Kidney capillary endothelial cell (primary cell): ENCODE measurements at places on chromosomes 4 and X.

DNA sequence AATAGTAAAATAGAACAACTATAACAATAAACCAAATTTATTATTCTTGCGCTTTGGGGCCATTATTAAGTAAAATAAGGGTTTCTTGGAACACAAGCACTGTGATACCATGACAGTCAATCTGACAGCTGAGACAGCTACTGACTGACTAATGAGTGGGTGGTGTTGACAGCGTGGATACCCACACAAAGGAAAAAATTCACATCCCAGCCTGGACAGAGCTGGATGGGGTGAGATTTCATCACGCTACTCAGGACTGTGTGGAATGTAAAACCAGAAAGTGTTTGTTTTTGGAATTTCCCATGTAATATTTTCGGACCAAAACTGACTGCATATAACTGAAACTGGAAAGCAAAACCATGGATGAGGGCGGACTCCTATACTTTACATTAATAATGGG is 48.8 kb downstream of the IGFBP7 start:
- no peak for DNase-seq

DNA sequence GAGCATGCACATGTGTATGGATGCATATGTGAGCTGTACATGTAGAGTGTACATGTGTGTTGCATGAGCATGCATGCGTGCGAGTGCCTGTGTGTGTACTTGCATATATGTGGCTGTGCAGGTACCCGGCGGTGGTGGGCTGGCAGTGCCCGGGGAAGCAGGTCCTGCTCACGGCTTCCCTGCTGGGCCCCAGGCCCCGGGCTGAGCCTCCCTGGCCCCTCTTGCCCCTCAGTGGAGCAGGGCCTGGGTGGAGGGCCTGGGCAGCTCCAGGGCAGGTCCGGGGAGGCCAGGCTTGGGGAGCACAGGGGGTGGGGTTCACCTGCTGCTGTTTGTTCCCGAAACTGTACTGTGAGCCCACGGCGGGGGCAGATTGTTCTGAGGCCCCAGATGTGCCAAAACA is 9.4 kb downstream of the NAT8L start:
- DNase-seq = no peak

DNA sequence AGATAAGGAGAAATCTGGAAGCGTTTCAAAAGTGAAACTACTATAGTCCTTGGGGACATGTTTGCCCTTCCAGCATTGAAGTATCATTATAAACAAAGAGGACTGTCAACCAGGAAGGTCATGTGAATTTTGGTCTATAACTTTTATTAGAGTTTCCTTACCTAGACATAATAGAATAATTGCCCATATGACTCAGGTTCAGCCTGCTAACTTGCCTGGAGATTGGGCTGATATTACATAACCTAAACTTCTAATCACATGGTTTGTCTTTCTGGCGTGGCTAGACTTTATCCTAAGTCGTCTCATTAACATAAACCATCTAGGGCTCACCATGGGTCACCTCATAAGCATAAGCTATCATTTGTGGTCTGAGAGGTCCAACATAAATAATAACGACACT is 775.9 kb downstream of the CENPC start:
- DNase-seq = no peak

- peak; percentile 6 for DNase-seq
Observed at GRCh38 chr4:16608123-16608522, 290.3 kb downstream of the LDB2 start.

- no peak for DNase-seq
Observed at GRCh38 chr4:145297556-145297955, 117.2 kb upstream of the OTUD4 start.

GRCh38 chr4:108965472-108966076 is 202.7 kb upstream of the ETNPPL start:
- no peak for DNase-seq

DNA sequence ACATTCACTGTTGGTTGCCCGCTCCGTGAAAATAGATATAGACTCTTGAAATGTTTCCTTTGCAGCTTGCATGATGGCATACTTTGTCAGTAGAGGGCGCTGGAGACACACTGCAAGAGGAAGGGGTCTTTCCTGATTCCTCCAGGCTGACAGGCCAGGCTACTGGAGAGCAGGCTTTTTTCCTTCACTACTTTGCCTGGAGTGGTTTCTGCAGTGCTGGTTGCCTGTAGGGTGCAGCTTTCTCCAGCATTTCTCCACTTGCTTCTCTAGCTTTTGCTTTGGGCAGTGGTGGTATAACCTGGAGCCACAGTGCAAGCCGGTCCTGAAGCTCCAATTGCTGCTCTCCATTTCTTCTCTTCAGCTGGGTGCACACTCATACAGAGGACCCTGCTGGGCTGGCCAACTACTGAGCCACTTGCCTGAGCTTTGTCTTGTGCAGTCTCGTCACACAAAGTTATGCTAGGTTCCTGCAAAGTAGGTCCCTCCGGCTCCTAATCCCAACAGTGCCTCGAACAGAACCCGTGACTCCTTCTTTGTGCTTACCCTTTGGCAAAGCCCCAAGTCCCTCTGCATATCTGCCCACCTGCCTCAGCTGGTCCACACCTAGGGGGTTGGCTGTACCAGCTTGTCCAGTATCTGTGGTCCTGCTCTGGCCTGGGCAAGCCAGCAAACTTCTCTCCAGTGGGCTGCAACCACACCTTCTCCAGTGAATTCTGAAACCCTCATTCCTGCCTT is 46.3 kb downstream of the RASSF6 start:
- peak; percentile 68 for DNase-seq

GRCh38 chrX:13066391-13066790 is 22.0 kb upstream of the FAM9C start:
- DNase-seq = no peak

DNA sequence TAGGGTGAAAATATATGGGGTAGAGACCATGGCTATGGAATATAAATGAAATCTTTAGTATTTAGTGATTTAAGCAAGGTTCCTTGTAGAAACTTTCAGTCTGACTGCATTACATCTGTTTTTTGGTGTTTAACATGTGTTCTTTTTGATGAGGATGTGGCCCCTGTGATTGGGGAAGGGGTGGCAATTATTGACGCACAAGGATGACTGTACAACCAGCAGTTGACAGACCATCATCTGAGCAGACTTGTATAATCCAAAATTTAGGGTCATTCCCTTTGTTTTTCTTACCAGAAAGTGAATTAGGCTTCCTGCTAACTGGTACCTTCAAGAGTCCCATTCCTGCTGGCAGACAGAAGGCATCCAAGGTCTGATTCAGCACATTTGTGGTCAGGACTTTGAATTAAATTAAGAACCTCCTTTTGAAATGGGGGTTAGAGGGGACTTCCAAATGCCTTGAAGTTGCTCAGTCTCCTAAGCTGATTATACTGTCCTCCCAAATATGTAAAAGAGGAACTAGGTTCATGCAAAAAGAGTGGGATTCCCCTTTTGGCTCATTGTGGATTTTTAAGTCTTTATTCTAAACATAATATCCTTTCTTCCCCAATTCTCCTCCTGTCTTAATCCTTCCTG is 112.4 kb upstream of the CXCL13 start:
- DNase-seq = no peak

DNA sequence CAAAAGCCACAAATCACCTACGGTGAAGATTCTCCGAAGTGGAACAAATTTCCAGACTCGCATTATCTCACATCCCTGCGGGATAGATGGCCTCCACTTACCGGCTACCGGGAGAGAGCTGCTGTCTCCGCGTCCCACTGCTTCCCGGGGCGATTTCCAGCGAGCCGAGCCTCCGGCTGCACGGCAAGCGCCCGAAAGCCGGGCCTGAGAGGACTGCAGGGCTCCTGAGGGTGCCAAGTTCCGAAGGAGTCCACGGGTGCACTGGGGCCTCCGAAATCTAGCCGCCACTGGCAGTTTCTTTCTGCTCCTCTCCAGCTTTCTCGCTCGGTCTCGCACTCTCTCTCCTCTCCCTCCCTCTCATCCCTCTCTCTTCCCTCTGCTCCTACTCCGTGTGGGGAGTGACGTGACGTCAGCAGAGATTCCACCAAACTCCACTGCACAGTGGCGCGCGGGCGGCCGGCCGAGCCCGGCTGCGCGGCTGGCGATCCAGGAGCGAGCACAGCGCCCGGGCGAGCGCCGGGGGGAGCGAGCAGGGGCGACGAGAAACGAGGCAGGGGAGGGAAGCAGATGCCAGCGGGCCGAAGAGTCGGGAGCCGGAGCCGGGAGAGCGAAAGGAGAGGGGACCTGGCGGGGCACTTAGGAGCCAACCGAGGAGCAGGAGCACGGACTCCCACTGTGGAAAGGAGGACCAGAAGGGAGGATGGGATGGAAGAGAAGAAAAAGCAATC is 14.0 kb upstream of the PITX2 start:
- DNase-seq = no peak

DNA sequence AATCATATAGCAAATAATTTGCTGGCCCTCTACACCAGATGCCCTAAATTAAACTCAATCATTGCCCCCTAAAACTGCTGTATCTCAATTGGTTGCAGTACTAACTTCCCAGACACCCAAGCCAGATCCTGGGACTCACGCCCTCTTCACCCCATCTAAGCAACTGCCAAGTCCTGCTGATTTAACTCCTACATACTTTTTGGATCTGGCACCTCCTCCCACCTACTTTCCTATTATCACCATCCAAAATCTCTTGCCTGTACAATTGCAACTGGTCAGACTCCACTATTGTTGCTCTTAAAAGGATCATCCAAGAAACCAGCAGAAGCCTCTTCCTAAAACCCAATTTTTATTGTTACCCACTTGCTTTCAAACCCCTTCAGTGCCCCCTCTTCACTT is 4.7 kb upstream of the HSD17B10 start:
- no peak for DNase-seq

- DNase-seq = no peak
Observed at GRCh38 chr4:131288441-131288840, 1860.7 kb upstream of the PCDH10 start.

DNA sequence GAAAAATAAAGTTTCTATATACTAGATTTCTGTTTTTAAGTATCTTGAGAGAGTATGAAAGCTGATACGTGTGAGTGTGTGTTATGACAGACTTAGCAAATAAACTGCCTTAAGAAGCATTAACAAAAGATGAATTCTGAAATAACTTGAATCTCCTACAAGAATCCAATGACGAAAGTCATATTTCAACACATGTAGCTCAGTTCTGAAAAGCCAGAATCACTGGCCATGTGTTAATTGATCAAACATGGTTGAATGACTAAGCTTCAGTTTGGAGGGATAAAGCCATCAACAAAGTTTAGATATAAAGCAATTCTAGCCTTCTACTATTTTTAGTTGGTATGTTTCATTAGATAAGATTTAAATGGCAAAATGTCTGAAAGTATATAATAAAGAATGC is 88.5 kb upstream of the ETNPPL start:
- DNase-seq = no peak

DNA sequence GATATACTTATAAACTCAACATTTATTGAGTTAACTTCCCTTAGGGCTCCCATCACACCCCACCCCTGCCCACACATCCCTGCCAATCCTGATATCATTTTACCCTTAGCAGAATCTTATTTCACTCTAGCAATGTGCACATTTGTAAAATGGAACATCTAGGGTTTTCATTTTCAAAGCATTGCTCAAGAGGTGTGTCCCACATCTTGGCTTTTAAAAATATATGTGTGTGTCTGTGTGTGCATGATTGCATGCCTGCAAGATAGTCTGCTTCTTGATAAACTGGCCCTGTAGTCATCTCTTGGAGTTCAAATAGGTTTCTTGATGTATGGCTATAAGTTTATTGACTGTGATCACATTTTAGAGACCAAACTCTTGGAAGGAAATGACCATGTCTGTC is 26.4 kb upstream of the EGF start:
- DNase-seq = no peak

GRCh38 chrX:119991005-119991787 is 47.6 kb upstream of the NKAP start:
- DNase-seq = no peak
